ENCODE measurements at places on chromosomes 1 and 21. TPM values are rescaled to one million over a fixed set of nuclear protein-coding genes. Genes with fewer than 3 reads are reported as not detected.

GRCh38 chr21:46049890-46050667 is 47.8 kb upstream of the COL6A2 start:
- no peak for DNase-seq

DNA sequence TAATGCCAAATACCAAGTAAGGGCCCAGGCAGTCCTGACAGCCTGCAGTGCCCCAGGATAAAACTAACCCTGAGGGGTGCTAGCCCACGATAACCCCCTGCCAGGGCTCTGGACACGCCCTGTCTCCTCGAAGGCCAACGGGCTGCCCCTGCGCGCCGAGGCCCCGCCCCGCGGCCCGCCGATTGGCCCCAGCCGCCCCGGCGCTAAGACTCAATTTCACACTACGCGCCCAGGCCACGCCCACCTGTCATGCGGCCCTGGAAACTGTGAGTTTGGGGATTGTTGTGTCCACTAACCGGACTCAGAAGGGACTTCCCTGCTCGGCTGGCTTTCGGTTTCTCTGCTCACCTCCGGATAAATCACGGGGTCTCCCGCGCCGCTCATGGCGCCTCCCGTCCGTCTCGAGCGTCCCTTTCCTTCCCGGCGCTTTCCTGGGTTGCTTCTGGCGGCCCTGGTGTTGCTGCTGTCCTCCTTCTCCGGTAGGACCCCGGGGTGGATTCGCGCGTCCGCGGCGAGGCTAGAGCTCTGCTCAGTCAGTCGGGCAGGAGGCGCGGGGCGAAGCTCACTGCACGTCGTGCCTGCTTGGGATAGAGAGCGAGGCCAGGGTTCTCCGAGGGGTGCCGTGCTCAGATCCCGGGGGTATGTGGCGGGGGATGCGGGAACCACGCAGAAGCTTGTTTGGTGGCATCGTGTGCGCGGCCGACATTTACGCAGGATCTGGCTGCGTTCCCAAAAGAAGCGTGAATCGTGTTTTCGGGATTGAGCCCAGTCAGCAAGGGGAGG is at the start of gene CR1L:
CR1L (plus strand) TSS at position 282 of the 783 bp plus-strand sequence; CDS start at position 383, 101 bp downstream.
- peak; percentile 76 for DNase-seq

DNA sequence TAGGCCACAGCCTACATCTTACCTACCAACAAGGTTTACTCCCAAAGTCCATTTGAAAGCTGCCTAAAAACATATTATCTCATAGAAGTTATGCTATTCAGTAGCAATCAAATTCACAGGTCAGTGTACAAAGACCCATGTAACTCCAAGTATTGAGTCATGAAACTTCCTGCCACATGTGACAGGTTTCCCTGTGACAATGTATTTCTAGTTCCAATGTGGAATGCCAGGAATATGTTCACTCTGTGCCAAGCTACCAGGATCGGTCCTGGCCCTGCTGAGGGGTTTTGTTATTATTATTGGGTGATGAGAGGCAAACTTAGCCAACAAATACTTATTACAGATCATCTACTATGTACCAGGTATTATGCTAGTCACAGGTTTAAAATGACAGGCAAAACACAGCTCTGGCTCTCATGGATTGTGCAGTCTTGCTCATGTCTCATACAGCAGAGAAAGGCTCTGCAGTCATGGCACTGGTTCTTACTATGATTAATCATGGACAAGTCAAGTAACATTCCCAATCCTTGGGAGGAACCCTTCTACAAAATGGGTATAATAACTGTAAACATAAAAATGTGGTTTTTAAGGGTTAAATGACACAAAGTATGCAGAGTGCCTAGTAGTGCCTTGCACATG is 22.5 kb downstream of the DPH5 start:
- peak; percentile 46 for DNase-seq

GRCh38 chr1:165228676-165229075 is 127.8 kb downstream of the LMX1A start:
- DNase-seq = no peak

DNA sequence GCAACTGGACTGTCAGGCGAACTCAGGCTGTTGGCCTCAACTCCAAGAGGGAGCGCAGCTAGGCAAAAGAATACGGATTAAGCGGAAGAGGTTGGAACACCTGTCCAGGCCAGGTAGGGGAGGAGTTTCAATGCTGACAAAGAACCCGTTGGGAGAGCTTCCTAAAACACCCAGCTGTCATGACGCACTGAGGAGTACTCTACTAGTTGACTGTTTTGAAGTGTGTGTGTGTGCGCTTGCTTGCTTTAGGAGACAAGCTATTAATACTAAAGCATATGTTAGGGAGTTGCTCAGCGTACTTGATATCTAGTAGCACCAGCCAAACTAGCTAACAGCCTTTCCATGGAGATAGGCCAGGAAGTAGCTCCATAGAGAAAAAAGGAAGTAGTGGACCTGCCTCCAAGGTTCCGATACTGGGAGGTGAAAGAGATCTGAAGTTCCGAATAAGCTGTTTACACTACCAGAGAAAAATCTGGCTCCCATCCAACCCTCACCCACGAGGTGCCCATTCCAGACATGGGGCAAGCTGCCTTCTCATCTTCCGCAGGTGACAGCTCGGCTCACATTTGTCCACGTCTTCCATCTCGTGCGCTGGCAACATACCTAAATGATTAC is 974 bp upstream of the FNBP1L start:
- peak; percentile 6 for DNase-seq

E2F2 gene
- 5.6 TPM for total RNA-seq

DNA sequence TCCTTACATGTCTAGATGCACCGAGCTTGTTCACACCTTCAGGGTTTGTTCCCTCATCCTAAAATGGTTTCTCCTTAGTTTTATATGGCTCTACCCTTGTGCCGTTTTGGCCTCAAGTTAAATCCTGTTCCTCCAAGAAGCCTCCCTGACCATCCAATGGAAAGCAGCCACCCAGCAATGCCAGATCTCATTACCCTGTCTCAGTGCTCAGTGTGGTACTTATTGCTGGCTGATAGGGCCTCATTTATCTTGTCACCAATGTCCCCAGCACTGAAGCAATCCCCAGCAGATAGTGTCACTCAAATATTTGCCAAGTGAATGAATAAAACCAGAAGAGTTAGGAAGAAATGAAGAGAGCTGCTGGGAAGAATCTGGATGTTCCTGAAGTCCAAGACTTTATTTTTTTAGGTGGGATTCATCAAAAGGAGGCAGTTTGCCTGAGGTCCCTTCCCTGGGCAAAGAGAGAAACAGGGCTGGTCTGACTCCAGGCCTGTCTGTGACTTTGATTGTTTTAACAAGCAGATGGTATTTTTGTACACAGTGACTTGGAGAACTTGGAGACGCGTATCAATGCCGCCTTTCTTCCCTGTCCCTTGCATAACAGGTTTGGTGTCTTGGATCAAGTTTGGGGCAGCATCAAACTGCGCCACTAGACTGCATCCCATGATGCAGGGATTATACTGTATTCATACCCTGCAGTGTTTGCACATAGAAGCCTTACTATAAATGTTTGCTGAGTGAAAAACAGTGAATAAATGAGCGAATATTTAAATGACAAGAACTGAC is 221.2 kb downstream of the DISC1 start:
- DNase-seq = no peak
